ENCODE measurements at places on chromosomes 11 and 22. TPM values are rescaled to one million over a fixed set of nuclear protein-coding genes. Genes with fewer than 3 reads are reported as not detected.

DNA sequence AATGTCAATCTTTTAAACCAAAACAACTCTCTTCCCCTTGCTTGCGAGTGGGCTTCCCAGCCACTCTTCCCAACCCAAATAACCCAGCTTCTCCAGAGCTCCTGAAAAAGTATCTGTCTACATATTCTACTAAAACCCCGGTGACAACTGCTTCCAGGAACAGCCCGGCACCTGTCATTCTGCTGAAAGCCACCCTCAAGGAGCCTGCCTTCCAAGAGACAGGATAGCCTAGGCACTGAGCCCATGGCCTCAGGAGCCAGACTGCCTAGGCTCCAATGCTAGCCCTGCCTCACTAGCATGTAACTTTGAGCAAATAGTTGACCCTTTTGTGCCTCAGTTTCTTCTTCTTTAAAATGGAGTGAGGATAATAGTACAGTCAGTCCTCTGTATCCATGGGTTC lies 459.8 kb downstream of the SOX6 start:
- H3K36me3 ChIP-seq: no peaks in the 10 kb centered on the region
- no peak for DNase-seq
- no peaks in the 10 kb centered on the region for H3K27me3 ChIP-seq

DNA sequence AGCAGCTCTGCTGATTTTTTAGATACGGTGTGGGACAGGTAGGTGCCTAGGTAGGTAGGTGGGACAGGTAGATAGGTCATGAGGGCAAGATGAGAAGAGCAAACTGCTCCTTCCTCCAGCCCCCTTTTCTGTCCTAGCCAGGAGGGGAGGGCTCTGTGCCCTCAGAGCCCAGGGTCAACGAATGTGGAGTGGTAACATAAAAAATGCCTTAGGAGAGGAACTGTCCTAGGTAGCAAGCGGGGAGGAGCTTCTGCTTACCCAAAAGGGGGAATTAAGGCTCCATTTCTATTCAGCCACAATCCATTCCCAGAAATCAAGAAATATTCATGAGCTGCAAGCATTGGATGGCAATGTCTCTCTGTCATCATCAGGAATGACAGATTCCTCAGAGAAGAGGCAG lies 234.8 kb downstream of the GRIK4 start:
- H3K27me3 ChIP-seq: peaks cover 12% of the 10 kb centered on the region
- no peaks in the 10 kb centered on the region for H3K36me3 ChIP-seq

DNA sequence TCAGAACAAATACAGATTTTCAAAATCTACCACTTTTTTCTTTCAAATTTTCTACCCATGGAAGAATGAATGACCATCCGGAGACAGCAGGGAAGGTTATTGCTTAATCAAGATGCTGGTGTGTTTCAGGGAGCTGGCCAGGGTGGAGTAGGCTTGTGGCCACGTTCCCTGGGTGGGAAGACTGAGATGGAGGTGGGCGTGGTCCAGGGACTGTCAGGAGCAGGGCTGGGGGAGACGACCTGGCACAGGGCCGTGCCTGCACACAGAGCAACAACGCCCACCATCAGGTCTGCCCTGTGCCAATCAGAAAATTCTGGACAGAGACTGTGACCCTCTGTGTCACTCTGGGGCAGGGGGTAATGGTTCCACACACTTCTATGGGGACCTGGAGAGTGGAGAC lies 7.1 kb upstream of the APOBEC3H start:
- H3K4me1 ChIP-seq: peaks cover 84% of the 10 kb centered on the region
- no peak for DNase-seq
- H3K4me3 ChIP-seq: peak overlapping the region; percentile 70
- H3K36me3 ChIP-seq: no peaks in the 10 kb centered on the region
- peak overlapping the region; percentile 95 for H3K27ac ChIP-seq
- no peaks in the 10 kb centered on the region for H3K27me3 ChIP-seq

DNA sequence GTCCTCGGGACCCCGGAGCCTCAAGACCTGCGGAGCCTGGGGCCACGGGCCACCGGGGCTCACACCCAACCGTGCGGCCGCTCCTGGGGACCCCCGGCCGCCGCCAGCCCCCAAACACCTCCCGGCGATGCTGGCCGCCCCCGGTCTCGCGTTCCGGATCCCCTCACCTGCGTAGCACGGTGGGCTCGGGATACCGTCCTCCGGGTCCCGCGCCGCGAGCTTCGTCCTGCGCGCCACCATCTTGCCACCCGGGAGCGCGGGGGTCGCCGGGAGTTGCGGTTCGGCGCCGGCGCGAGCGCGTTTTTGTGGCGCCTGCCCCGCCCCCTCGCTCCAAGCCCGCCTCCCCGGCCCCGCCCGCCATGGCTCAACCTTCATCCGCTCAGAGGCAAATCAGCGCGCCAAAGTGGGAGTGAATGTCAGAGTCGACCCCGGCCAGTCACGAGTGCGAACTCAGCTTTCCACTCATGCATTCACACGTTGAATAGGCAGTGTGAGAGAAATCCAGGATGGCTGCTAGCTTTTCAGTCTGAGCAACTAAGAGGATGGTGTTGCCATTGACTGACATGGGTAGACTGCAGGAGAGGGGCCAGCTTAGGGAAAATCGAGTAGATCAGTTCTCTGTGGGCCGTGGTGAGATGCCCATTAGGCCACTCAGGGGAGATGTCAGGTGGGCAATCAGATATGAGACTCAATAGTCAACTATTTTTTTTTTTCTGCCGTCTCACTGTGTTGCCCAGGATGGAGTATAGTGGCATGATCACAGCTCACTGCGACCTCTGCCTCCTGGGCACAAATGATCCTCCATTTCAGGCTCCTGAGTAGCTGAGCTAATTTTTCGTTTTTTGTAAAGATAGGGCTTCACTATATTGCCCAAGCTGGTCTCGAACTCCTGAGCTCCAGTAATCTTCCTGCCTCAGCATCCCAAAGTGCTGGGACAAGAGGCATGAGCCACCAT lies 28.3 kb downstream of the SERHL2 start:
- H3K27me3 ChIP-seq: no peaks in the 10 kb centered on the region
- H3K4me1 ChIP-seq: peaks cover 19% of the 10 kb centered on the region

GRCh38 chr11:119361056-119361787 lies 14.7 kb upstream of the MFRP start:
- H3K4me3 ChIP-seq: peak overlapping the region; percentile 36
- no peak overlapping the region for H3K27ac ChIP-seq
- peak; percentile 82 for DNase-seq
- H3K36me3 ChIP-seq: peaks cover 4% of the 10 kb centered on the region

DNA sequence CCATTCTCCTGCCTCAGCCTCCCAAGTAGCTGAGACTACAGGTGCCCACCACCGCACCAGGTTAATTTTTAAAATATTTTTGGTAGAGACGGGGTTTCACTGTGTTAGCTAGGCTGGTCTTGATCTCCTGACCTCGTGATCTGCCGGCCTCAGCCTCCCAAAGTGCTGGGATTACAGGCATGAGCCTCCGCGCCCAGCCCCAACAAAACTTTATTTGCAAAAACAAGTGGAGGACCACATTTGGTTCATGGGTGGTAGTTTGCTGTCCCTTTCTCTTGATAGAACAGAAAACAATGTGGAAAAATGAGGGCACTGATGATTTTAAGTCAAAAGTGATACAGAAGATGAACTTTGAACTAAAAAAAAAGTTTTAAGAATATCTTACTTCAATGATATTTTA lies 121.8 kb upstream of the SERPIND1 start:
- peaks cover under 1% of the 10 kb centered on the region for H3K27me3 ChIP-seq
- H3K4me3 ChIP-seq: no peak overlapping the region
- no peaks in the 10 kb centered on the region for H3K36me3 ChIP-seq

- H3K27ac ChIP-seq: no peak within 1 kb of the TSS
- H3K36me3 ChIP-seq: peaks cover 2% of the 10 kb centered on the region
- peak; percentile 23 for DNase-seq
- peak within 1 kb of the TSS; percentile 86 for H3K4me3 ChIP-seq
- peaks cover 58% of the 10 kb centered on the region for H3K27me3 ChIP-seq
Observed at GRCh38 chr11:35617687-35618496, at the start of gene FJX1. FJX1 (plus strand) TSS chr11:35618460; CDS start chr11:35618637, 177 bp downstream.

- H3K4me3 ChIP-seq: no peak overlapping the region
- no peaks in the 10 kb centered on the region for H3K36me3 ChIP-seq
- H3K4me1 ChIP-seq: no peaks in the 10 kb centered on the region
- peaks cover 19% of the 10 kb centered on the region for H3K27me3 ChIP-seq
- H3K27ac ChIP-seq: no peak overlapping the region
- no peak for DNase-seq
Observed at GRCh38 chr11:74678041-74678440, 53.2 kb downstream of the CHRDL2 start.

GRCh38 chr22:34414467-34415440 lies 494.5 kb upstream of the LARGE1 start:
- no peaks in the 10 kb centered on the region for H3K36me3 ChIP-seq
- H3K27me3 ChIP-seq: no peaks in the 10 kb centered on the region
- H3K4me1 ChIP-seq: no peaks in the 10 kb centered on the region

GRCh38 chr11:112523951-112524350 lies 263.3 kb upstream of the PLET1 start:
- H3K4me3 ChIP-seq: no peak overlapping the region
- no peaks in the 10 kb centered on the region for H3K36me3 ChIP-seq
- DNase-seq: no peak
- no peaks in the 10 kb centered on the region for H3K27me3 ChIP-seq
- H3K27ac ChIP-seq: no peak overlapping the region

DNA sequence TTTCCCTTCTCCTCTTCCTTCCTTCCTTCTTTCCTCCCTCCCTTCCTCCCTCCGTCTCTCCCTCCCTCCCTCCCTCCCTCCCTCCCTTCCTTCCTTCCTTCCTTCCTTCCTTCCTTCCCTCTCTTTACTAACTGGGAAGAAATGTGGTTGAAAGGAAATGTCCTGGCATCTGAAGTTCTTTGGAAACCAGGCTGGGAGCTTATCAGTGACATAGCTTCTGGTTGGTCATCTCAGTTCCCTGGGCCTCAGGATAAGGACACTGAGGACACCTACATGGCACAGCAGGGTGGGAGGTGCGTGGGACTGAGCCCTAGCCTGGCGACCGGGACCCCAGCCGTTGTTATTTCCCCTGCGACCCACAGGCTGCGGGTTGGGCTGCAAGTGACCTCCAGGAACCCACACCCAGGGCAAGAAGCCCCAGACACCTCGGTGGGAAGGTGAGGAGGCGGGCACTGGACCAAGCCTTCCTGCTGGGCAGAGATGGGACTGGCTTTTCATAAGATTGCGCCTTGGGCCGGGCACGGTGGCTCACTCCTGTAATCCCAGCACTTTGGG lies 1486.5 kb downstream of the TBC1D22A start:
- peaks cover 17% of the 10 kb centered on the region for H3K27me3 ChIP-seq
- H3K36me3 ChIP-seq: no peaks in the 10 kb centered on the region
- H3K27ac ChIP-seq: no peak overlapping the region
- no peak overlapping the region for H3K4me3 ChIP-seq
- no peak for DNase-seq
- no peaks in the 10 kb centered on the region for H3K4me1 ChIP-seq

Gene HBE1
- total RNA-seq: not detected

Gene MOV10L1
- 0.25 TPM for total RNA-seq

Gene CPT1A
- 35.8 TPM for total RNA-seq

Gene OR4D5
- total RNA-seq: not detected

Gene NRXN2
- 0.37 TPM for total RNA-seq

Gene CCDC134
- total RNA-seq: 23.1 TPM

All from activated T-cell treated with anti-CD3 and anti-CD28 coated beads, Interleukin-2, amount 50 U/mL, for 72 hours (primary cell).